ENCODE measurements at places on chromosomes 4 and X. TPM values are rescaled to one million over a fixed set of nuclear protein-coding genes. Genes with fewer than 3 reads are reported as not detected.

DNA sequence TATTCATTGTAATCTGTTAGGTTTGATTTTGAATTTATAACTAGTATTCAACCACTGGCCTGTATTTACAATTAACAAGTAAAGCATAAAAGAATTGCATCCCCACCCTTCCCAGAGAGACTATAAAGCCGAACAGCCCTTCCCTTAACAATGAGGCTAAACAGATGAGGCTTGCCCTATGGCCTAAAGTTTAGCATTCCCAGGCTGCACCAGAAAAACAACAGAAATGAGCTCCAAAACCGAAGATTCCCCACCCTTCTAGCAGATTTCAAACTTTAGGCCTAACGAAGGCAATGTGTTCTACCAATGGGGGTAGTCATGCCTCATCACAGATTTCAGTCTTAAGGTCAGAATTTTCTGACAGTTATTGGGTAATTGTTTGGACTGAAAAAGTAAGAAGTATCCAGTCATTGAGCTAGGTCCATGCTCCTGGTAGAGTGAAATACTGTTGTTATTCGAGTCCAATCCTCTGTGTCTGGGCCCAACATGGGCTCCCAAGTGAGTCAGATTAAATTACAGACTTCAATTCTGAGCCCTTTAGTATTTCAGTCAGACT, 197.6 kb downstream of the ANTXR2 start:
- DNase-seq: no peak

DNA sequence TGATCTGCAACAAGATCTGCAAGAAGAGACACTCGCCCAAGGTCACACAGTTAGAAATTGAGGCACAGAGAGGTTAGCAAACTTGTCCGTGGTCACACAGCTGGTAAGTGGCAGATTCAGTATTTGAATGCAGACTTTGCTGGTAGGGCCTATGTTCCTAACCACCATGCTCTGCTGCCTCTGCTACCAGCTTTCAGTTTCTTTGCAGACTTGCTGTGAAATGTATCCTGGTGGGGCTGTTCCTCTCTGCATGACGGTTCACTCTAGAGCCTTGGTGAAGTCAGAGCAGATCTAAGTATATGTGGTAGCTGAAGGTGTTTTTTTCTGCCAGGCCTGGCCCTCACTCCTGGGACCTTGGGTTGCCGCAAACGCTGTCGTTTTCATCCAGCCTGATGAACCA, 87.1 kb downstream of the BEND2 start:
- no peak for DNase-seq

- no peak for DNase-seq
Measured at GRCh38 chrX:118632862-118633261, 94.5 kb upstream of the IL13RA1 start.

GRCh38 chrX:109635146-109635545, 10.2 kb upstream of the KCNE5 start:
- no peak for DNase-seq

Gene RS1
- total RNA-seq: 0.16 TPM

GRCh38 chr4:73068491-73069337, 802 bp downstream of the COX18 start:
- DNase-seq: no peak

Gene MAGEA11
- total RNA-seq: not detected

DNA sequence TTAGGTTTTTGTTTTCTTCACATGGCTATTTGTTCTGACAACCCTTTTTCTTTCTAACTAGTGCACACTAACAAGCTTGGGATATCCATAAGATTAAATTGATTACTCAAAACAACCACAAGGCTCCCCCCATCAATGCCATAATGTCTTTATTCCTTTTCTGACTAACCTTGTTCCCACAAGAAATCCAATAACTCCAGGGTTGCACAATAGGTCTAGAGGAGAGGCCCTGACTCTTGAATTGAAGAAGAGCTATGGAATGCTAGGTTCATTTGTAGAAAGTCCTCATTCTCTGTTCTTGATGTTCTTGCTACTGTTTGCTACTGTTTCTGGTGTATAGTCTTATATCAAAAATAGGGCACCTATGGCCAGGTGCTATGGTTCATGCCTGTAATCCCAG, 71.0 kb downstream of the PRRG1 start:
- DNase-seq: no peak

Gene PABPC1L2B
- total RNA-seq: not detected

Gene CTAG1B
- not detected for total RNA-seq

DNA sequence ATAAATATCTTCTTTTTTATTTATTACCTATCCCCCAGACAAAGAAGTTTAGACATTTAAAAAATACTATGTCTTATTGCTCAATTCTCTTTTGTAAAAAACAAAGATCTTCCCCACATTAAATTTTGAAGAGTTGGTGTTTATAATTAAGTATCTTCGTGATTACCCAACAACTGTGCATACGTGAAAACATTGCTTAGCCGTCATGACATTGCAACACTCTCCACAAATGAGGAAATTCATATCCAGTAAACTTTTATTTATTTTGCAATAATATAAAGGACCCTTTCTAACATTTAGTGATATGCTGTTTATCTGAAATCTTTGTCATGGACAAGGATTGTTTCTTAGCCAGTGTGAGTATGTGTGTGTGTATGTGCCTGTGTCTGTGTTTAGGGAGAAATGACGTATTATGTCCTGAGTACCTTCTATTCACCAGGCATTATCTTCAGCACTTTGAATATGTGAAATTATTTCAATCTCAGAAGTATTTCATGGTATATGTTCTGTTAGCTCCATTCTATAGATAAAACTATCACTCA, 26.1 kb upstream of the EREG start:
- no peak for DNase-seq

Gene PROM1
- total RNA-seq: 43.5 TPM

Gene COL25A1
- 6.4 TPM for total RNA-seq

DNA sequence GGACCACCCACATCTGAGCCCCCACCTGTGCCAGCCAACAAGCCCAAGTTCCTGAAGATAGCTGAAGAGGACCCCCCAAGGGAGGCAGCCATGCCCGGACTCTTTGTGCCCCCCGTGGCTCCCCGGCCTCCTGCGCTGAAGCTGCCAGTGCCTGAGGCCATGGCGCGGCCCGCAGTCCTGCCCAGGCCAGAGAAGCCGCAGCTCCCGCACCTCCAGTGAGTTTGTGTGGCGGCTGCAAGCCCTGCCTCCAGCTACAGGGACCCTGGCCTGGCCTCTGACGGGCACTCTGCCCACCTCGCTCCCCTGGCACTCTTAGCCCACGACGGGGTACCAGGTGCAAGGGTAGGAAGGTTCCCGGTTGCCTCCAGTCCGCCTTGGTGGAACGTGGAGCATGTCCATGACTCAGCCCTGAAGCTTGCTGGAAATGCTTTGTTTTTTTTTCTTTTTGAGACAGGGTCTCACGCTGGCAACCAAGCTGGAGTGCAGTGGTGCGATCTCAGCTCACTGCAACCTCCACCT, 13.7 kb upstream of the ADD1 start:
- DNase-seq: no peak

GRCh38 chr4:26028793-26029567, 115.0 kb downstream of the SMIM20 start:
- DNase-seq: no peak

DNA sequence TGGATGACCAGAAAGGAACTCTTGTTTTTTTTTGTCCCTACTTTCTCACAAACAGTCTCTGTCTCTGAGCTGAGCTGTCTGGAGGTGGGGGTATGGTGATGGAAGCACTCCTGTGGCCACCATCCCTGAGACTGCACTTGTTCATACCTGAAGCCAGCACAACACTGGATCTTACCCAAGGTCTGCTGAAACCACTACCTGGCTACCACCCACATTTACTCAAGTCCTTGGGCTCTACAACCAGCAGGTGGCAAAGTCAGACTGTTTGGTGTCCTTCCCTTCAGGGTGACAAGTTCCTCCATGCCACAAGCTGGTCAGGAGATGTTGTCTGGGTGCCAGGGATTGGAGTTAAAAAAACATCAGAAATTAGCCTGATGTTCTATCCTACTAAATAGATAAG, 89.7 kb downstream of the NEXMIF start:
- DNase-seq: no peak

DNA sequence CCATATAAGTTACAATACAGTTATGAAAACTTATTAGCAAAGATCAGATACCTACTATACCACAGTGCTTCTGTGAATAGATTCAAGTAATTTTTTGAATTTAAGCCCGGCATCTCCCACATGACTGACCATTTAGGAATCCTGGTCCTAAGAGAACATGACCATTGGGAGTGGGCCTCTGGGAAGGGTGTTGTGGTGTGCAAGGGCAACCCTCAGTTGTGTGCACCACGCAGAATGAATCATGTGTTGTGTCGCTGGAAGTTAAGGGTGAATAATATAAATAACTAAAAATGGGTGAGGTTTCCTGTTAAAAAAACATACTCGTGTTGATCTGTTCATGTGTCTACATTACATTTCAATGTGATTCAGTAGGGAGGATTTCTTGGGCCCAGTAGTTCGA, 15.5 kb downstream of the CPE start:
- DNase-seq: no peak

DNA sequence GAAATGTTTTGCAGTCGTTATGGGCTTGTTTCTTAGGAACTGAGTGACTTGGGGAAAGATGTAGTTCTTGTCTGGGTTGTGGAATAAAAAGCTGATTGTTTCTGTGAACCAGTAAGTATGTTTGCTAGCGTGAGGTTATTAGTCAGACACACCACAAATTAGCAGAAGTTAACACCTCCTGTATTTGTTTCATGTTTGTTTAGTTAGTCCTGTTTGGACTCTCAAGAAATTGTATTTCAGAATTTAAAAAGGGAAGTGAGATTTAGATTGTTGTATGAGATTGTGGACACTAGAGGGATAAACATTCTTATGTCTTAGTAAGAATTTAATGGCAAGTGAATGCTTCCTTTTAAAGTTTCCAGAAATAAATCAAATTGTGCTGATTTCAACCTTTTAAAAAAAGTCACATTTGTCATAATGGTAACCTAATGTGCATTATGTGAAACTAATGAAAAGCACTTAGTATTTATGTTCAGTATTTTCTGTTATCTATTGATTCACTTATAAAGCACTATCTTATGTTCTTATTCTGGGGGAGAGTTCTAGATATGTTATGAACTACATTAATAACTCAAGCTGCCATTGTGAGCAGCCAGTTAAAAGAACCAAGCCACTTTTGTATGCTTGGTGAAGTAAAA, 25.6 kb downstream of the ATP10D start:
- no peak for DNase-seq

- no peak for DNase-seq
Measured at GRCh38 chrX:15165832-15166231, 104.1 kb downstream of the ASB9 start.

GRCh38 chr4:156477636-156478035, 494.0 kb downstream of the PDGFC start:
- no peak for DNase-seq

Gene CLDN22
- total RNA-seq: not detected

DNA sequence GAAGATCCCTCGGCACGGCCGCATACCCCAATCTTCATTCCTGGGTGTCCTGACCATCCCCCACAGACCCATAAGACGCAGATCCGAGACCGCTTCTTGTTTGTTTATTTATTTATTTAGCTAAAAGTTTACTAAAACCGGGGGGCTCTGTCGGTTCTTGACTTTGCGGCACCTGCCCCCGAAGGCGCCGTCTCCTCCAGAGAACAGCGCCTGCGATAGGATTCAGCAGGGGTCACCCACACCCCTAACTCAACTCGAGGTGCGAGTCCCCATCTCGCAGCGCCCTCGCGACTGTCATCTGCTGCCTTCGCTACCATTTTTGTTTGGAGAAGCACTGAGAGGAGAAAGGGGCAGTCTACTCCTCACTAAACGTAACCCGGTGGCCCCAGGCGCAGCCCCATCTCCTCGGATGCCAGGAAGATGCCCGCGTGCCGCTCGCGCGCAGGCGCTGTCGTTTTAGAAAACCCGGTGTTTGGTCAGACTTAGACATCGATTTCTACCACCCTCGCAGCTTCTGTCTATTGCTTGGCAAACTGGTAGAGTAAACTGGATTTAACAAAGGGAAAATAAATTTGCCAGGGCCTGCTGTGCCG, 18.9 kb upstream of the GPR101 start:
- DNase-seq: no peak

DNA sequence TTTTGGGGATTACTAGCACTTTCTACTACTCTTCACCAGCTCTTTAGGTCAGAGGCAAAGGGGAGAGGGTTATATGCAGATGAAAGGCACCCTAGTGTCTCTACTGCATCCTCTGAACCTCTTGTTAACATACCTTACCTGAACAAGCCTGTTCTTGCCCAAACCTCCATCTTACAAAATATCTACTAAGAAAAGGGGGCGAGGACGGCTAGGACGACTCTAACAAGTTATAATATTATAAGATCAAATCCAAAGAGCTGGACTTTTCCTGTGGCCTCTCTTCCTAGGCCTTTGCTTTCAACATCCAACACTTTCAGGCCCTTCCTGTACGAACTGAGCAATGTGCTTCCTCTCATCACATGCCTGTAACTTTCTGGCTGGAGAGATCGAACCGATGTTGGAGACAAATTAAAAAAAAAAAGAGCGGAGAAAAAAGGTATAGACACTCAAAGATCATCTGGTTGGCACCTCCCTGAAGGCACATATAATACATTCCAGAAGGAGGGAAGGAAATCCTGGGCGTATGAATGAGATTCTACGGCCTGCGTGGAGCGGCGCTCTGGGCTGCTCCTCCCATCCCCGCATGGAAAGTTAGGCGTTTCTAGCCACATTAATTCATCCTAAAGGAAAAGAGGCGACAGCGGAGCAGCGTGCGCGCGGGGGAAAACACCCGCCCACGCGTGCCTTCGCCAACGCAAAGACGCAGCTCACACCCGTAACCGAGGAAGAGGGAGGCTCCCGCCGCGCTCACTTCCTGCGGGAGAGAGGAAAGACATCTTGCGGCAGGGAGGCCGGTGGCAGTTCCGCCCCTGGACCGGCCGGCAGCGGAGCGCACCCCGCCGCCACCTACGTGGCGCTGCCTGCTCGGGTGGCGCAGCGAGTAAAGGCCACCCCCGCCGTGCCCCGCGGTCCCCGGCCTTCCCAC, 808 bp downstream of the PRDM5 start:
- DNase-seq: peak; percentile 54

DNA sequence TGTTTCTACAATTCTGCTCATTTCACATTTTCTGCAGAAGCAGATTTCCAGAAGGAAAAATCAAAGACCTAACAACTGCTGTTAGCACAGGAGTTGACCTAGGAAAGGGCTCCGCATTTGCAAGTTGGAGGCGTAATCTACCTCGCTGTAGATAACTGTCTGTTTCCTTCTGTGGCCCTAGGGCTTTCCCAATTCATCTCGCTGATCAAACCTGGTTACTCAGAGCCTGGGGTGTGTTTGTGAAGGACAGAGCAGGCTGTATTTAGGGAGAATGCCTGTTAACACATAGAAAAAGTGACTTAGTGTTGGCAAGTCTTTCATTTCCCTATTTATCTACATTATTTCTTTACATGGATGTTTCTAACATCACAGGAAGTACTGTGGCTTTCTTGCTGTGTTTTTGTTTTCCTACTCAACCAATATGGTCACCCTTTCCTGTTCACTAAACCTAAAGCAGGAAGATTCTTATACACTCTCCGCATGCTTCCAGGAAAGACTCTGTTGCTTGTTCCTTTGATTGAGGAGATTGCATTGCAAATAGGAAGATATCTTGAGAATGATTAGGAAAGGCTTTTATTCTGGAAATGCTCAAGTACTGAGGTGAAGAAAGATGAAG, 40.5 kb downstream of the AGA start:
- DNase-seq: no peak

GRCh38 chr4:76947369-76947768, 2.2 kb upstream of the SEPTIN11 start:
- no peak for DNase-seq
